ENCODE measurements at places on chromosomes 5 and 9. TPM values are rescaled to one million over a fixed set of nuclear protein-coding genes. Genes with fewer than 3 reads are reported as not detected.

CNOT6 gene
- 17.8 TPM for total RNA-seq

TEX48 gene
- not detected for total RNA-seq

EQTN gene
- total RNA-seq = 0.71 TPM

RASEF gene
- total RNA-seq = 0.28 TPM

DNA sequence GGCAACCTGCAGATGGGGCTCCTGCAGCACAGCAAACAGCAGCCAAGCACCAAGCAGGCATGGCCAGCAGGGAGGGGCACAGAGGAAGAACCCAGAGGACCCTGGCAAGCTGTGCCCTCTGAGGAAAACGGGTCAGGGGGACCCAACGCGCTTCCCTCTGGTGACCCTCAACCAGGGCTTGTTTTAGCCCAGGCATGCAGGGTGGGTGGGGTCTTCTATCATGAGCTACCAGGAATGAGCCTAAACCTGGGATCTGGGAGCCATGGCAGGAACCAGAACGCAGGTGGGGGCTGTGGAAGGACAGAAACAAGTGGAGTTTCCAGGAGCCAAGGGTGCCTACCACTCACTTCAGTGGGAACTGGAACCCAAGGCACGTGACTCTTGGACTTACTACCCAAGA is 20.9 kb downstream of the IPPK start:
- H3K36me3 ChIP-seq = peaks cover 16% of the 10 kb centered on the region
- no peak overlapping the region for H3K27ac ChIP-seq
- peaks cover 50% of the 10 kb centered on the region for H3K4me1 ChIP-seq
- H3K4me3 ChIP-seq = no peak overlapping the region

DNA sequence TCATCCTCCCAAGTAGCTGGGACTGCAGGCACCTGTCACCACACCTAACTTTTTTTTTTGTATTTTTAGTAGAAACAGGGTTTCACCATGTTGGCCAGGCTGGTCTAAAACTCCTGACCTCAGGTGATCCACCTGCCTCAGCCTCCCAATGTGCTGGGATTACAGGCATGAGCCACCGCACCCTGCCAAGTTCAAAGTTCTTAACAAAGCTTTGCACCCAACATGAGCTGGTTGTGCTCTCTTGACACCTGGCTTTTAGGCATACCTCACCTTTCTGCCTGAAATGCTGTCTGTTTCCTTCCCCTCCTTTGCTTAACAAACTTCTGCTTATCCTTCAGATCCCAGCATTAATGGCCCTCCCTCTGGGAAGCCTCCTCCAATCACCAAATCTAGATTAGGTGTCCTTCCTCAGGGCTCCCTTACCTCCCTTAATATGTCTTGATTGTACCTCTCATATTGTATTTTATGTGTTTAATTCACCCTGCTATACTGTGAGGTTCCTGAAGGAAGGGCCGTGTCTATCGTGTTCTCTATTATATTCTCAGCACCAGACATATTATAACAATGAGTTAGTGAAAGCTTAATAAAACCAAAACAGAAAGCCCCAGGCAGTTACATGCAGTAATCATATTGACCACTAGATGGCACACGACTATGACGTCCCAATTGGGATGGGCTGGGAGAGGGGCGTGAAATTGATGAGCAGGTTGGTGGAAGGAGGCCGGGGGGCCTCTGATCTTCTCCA is 62.9 kb upstream of the PPARGC1B start:
- H3K36me3 ChIP-seq = no peaks in the 10 kb centered on the region
- no peak overlapping the region for H3K27ac ChIP-seq
- H3K4me3 ChIP-seq = no peak overlapping the region
- H3K4me1 ChIP-seq = no peaks in the 10 kb centered on the region
- DNase-seq = no peak

- DNase-seq = no peak
- no peak overlapping the region for H3K4me3 ChIP-seq
- H3K36me3 ChIP-seq = no peaks in the 10 kb centered on the region
- no peaks in the 10 kb centered on the region for H3K4me1 ChIP-seq
Observed at GRCh38 chr5:18772475-18772874, 1138.2 kb downstream of the TAF11L14 start.

GRCh38 chr9:98657897-98658296 is 50.8 kb downstream of the GABBR2 start:
- no peak overlapping the region for H3K27ac ChIP-seq
- no peaks in the 10 kb centered on the region for H3K27me3 ChIP-seq
- H3K36me3 ChIP-seq = no peaks in the 10 kb centered on the region
- DNase-seq = no peak

- H3K36me3 ChIP-seq = no peaks in the 10 kb centered on the region
- no peaks in the 10 kb centered on the region for H3K4me1 ChIP-seq
- no peaks in the 10 kb centered on the region for H3K27me3 ChIP-seq
- no peak overlapping the region for H3K4me3 ChIP-seq
- H3K27ac ChIP-seq = no peak overlapping the region
- no peak for DNase-seq
Observed at GRCh38 chr5:65832603-65833228, 93.7 kb upstream of the ERBIN start.
